ENCODE measurements at places on chromosomes 6 and 20.

GRCh38 chr6:106215608-106216007, 110.0 kb downstream of the ATG5 start:
- no peak for DNase-seq

GRCh38 chr6:29861521-29862255, 34.1 kb downstream of the HLA-G start:
- DNase-seq: no peak

GRCh38 chr6:28758046-28758817, 165.6 kb downstream of the TRIM27 start:
- DNase-seq: no peak

GRCh38 chr6:87925373-87926060, 122.1 kb upstream of the SPACA1 start:
- no peak for DNase-seq

DNA sequence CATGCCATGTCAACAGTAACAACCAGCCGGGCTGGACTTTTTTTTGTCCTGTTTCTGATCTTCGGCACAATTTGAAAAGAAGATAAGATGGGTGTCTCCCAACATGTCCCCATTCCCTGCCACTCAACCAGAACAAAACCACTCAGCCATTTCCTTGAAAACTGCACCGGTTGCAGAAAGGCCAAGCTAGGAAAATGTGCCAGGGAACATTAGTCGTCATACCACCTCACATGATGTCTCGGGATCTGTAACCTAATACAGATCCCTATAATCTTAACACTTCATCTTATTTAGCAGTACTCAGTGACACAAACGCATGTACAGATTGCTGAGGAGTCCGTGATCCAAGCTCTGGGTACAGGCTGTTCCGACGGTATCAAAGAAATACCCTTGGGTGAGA, 46.5 kb downstream of the ALDH8A1 start:
- no peak for DNase-seq

GRCh38 chr6:151548201-151548600, 54.4 kb downstream of the CCDC170 start:
- no peak for DNase-seq

DNA sequence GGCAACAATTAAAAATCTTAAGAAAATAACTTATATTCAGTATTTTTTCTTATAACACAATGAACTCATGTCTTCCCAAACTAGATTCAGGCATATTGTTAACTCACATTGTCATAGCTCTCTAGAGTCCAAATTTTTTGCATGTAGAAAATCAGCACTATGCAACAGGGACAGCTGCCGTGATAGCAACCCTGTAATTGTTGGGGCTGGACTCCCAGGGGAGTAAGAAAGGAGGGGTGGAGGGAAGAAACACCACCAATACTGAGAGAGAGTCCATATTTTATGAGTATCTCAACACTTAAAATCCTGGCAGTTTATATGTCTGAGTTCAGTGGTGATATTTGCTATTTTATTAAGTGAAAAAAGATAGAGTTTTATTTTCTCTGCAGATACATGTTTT, 89.6 kb upstream of the HS3ST5 start:
- no peak for DNase-seq

- no peak for DNase-seq
Observed at GRCh38 chr6:75855052-75855451, 106.0 kb downstream of the MYO6 start.

DNA sequence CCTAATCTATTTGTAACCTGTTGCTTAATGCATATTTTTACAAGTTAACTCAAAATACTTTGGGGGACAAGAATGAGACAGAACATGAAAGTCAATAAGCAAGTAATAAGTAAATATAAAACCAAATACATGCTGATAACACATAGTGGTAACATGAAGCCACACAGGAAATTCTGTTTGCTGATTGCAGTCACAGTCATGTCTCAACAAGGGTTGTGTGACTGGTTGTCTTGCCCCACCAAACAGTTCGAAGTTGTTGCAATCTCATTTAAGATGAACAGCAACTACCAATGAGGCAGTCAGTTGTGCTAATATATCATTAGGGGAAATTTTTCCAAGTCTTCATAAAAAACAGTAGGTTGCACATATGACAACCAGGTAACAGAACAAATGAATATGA, 14.5 kb downstream of the CD24 start:
- no peak for DNase-seq

DNA sequence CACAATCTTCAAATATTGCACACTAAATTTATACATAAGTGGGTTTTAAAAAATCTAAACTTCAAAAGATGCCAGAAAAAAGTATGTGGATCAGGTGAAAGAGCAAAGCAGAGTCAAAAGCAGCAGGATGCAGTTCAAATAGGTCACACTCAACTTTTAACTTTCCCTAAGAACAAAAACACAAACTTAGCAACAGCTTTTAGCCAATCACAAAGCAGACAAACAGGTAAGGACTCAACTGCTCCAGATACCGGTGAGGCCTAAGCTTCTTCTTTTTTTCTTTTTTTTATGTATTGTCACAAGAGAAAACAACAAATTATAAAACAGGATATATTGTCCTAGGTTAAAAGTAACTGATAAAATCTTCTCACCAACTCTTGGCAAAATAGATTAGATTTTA, 74.7 kb downstream of the SESN1 start:
- no peak for DNase-seq

DNA sequence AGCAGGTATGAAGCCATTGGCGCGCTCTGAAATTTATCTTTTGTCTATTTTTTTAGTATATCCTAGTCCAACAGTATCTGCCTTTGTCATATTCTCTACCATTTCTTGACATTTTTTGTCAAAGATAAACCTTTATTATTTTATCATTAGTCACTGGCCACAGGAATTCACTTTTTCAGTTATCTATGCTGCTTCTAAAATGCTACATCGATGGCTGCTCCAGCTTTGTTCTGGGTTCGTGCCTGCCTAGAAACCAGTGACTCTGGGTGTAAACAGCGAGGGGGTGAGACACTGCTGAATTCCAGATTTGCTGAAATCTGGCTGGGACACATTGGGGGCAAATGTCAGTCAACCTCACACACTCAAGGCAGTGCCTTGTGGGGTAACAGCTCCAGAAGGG, 193.4 kb downstream of the CDC5L start:
- DNase-seq: no peak

GRCh38 chr6:52019092-52019491, 68.3 kb downstream of the PKHD1 start:
- no peak for DNase-seq

DNA sequence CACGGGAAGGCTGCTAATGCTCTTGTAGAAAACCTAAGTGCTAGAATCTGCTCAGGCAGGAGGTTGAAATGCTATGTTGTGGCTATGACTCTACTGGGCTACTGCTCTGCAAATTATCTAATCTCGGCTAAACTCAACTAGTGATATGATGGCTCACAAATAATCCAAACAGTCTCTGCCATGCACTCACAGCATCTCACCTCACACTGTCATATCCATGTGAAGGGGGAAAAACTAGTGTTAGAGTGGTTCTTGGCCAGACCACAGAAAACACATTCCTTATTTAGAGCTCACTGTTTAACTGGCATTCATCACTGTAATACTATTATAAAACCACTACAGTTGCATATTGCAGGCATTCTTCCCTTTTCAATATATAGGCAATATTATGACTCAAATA, 81.8 kb upstream of the DST start:
- DNase-seq: no peak

GRCh38 chr6:169019111-169019510, 234.5 kb downstream of the THBS2 start:
- DNase-seq: no peak

GRCh38 chr20:34525709-34526416, 9.6 kb downstream of the DYNLRB1 start:
- DNase-seq: no peak

DNA sequence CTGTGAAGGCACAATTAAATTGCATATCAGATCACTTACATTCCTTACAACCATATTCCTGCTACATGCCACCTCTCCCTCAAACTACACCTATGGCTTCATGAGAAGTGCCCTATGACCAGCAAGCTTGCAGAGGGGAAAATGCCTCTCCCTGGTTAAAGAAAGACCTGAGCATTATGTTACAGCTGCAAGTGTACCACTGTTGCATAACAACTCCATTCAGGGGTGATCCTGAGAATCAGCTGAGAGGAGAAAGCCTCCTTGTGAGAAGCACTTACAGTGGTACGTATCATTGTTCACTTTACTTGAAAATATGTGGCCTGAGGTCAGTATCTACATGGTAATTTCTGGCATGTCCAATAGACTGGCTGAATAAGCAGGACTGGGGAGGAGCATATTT, 20.0 kb downstream of the PDSS2 start:
- no peak for DNase-seq

DNA sequence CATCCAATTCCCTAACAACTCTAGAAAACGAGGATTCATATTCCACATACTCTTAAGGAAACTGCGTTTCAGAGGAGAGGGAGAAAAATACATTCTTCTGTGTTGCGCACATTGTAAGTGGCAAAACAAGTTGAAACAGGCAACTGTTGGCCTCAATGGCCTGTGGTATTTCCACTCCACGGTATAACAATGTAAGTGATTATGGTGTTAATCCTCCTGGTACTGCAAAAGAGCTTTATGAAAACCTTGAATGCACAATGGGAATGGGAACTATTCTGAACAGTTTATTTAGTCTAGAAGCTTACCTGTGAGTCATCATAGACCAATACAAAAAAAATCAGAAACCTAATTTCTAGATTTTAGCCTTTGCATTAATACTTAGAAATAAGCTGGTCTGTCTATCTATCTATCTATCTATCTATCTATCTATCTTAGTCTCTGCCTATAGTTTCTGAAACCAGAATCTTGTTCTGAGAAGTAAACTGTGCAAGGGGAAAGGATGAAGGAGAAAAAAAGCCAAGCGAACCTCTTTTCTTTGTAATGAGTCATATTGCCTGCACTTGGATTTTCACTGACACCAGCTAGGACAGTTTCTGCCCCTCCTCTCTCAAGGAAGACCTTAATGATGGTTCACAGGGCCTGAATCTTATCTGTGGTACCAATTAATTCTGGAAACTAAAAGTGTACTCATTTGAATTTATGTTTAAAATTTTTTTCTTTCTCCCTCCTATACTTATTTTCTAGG, 101.5 kb downstream of the RNF144B start:
- no peak for DNase-seq

GRCh38 chr6:117494283-117494682, 11.8 kb downstream of the DCBLD1 start:
- DNase-seq: no peak

GRCh38 chr6:2186516-2186915, 58.9 kb downstream of the GMDS start:
- DNase-seq: no peak

DNA sequence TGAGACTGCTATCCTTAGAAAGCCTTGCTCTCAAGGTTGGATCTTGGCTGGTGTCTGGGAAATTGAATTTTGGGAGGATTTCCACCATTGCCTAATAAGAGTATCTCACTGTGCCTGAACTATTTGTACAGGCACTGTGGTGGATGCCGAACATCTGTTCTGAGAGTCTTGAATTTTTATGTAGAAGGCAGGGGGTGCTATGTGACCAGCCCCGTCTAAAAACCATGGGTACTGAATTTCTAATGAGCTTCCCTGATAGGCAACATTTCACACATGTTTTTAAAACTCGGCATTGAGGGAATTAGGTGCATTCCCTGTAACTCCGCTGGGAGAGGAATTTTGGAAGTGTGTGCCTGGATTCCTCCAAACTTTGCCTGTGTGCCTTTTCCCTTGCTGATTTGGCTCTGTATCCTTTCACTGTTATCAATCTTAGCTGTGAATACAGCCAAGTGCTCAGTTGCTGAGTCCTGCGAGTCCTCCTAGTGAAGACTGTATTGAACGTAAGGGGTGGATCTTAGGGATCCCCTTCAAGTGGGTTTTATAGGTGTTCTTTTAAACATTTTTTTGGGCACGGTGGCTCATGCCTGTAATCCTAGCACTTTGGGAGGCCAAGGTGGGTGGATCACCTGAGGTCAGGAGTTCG, 27.6 kb upstream of the SCAF8 start:
- DNase-seq: no peak

GRCh38 chr6:87407901-87408720, at the start of gene CFAP206:
CFAP206 (plus strand) TSS chr6:87407972; CDS start chr6:87409840, 1,868 bp downstream.
- DNase-seq: no peak

- DNase-seq: no peak
Observed at GRCh38 chr6:73285674-73286283, 22.8 kb upstream of the KHDC1 start.

GRCh38 chr6:154139892-154140291, 100.9 kb downstream of the OPRM1 start:
- no peak for DNase-seq

DNA sequence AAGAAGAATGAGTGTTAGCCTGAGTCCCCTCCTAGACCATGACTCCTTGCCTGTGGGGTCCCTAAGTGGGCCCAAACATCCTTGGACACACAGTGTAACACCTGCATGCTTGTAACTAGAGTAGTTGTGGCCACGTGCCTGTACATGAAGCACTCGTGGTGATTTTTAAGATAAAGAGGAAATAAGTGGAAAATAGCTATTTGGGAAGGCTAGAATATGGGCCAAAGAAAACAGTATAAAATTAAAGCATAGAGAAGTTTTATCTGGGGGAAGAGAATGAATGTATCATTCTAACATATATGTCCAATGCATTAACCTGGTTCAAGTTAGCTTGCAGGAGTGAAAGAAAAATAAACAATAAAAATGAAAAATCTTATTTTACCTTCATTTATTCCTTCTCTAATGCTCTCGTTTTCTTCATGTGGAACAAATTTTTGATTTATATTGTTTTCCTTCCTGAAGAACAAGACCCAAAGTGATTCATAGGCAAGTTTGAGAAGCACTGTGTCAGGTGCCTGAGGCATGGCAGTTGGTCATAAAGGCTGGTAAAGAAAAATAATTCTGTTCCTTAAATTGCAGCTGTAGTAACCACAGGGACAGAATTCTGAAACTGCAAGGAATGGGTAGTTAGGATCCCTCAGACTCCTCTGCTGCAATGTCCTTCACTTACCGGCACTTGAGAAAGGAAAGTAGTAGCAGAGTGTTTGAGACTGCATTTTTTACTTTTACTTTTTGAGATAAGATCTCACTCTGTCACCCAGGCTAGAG, 8.5 kb upstream of the CST3 start:
- no peak for DNase-seq

- no peak for DNase-seq
Observed at GRCh38 chr6:108690326-108691049, 129.8 kb downstream of the FOXO3 start.

GRCh38 chr6:168314948-168315347, 4.6 kb downstream of the DACT2 start:
- DNase-seq: no peak

GRCh38 chr6:167705211-167705750, 121.4 kb upstream of the AFDN start:
- DNase-seq: no peak

DNA sequence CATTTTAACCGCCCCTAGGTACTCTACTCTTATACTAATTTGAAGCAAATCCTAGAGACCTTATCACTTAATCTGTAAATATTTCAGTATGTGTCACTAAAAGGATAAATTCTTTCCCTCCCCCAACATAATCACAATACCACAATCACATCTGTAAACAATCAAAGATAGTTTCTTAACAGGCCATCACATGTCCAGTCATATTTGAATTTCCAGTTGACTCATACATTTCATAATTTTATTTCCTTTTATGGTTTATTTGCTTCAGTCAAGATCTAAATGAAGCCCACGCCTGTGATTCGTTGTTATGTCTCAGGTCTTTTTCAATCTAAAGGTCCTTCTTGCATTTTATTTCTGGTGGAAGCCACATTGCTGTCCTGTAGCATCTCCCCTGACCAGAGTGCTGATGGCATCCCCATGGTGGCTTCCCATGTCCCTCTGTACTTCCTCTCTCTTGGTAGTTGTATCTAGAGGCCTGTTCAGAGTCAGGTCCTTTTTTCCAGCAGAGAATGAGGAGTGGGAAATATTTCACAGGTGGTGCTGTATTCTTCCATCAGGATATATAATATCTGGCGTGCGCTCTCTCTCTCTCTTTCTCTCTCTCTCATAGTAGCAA, 128.6 kb upstream of the SLC22A23 start:
- DNase-seq: no peak

All from iPS DF 19.7 (cell line).